Thyroid gland (tissue), 4 donors: ENCODE measurements at places on chromosomes 4 and X. TPM values are rescaled to one million over a fixed set of nuclear protein-coding genes. Genes with fewer than 3 reads are reported as not detected.

Gene FGG
- not detected for total RNA-seq

Gene TSC22D3
- total RNA-seq, result 359 TPM

Gene FDCSP
- not detected for total RNA-seq

Gene SSX3
- not detected for total RNA-seq

Gene GRPR
- not detected for total RNA-seq

Gene ADH5
- total RNA-seq, result 116 TPM

Gene PHKA1
- total RNA-seq, result 16.0 TPM

Gene TCEAL9
- total RNA-seq, result 124 TPM

Gene REELD1
- total RNA-seq, result 0.11 TPM

Gene GSPT2
- 7.4 TPM for total RNA-seq

Gene BGN
- total RNA-seq, result 51.0 TPM

- DNase-seq, result no peak
Measured at GRCh38 chr4:31146366-31146765, 426.2 kb downstream of the PCDH7 start.

- DNase-seq, result no peak
Measured at GRCh38 chr4:176569301-176569700, 223.4 kb downstream of the VEGFC start.

- DNase-seq, result no peak
Measured at GRCh38 chr4:123966990-123967769, 570.6 kb downstream of the SPRY1 start.

DNA sequence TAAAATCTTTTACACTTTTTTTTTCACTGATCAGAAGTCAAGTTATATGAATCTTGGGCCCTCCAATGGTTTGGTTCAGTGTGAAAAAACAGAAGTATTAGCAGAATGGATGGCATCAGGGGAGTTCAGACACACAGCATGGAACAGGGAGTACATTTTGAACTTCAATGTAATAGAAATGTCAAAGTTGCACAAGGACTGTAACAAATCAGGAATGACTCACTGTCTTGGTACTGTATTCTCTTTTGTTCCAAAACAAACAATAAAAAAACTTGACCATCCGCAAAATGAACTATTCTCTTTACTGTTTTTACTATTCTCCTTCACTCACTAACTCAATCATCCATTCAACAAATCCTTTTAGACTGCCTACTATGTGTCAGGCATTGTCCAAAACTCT lies 401.0 kb downstream of the FSTL5 start:
- no peak for DNase-seq

- no peak for DNase-seq
Measured at GRCh38 chr4:113784497-113785250, 23.1 kb upstream of the CAMK2D start.

DNA sequence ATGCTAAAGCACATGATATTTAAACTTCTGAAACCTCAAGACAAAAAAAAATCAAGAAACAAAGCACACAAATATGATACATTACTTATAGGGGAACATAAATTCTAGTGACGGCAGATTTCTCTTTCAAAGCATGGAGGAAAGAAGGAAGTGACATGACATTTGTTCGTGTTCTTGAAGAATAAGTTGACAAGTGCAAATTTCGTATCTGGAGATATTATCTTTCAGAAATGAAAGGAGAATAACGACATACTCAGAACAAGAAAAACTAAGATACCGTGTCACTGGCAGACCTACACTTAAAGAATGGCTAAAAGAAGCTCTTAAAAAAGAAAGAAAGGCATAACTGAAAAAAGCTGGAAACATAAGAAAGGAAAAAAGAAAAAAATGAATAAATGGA lies 16.6 kb downstream of the CENPVL2 start:
- no peak for DNase-seq

DNA sequence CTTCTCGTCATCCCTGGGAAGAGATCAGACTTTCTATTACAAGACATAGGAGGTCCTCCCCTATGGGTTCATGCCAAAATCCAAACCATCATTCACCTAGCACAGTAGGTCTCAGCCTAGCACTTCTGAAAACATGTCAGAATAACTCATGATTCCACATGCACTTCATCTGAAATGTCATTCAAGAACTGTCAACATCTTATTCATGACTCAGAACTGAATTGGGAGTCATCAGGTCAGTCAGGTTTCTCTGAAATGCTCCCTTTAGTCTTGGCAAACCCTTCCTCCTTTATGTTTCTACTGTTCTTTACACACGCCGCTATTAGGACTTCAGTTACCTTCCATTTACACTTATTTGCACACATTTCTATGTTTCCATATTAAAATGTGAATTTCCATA lies 67.2 kb downstream of the ANTXR2 start:
- DNase-seq, result no peak

DNA sequence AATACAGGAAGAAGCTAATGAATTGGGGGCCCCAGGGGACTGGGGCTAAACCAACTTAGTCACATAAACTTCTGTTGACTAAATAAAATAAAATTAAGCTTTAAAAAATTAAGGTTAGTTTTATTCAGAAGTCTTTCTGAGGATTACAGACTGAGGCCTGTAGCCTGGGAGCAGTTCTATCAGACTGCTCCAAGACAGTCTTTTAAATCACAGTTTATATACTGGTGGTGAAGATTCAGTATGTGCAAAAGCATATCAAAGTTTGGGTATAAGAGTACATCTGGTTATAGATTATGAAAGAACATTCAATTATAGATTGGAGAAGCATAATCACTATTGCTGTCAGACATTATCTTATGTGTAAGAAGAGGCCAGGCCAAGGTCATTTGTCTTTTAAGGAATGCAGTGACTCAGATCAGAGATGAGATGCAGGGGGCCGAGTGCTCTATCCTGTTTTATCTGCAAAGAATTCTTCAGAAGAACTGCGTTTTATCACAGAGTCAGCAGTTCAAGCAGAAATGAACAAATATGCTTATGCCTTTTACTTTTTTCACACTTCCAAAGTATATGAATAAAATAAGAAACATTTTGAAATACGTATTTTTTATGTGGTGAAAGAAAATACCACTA lies 109.4 kb downstream of the PDHA2 start:
- DNase-seq, result no peak

DNA sequence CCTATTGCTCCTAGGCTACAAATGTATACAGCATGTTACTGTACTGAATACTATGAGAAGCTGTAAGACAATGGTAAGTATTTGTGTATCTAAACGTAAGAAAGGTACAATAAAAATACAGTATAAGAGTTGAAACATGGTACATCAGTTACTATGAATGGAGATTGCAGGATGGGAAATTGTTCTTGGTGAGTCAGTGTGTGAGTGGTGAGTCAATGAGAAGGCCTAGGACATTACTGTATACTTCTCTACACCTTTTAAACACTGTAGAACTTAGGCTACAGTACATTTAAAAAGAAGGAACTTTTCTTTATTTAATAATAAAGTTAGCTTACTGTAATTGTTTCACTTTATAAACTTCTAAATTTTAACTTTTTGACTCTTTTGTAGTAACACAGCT lies 2603.2 kb downstream of the PCDH7 start:
- no peak for DNase-seq

GRCh38 chr4:176856421-176856820 lies 63.7 kb upstream of the VEGFC start:
- DNase-seq, result no peak

GRCh38 chrX:63506320-63506719 lies 155.2 kb upstream of the SPIN4 start:
- DNase-seq, result no peak

GRCh38 chr4:102429553-102429952 lies 71.6 kb upstream of the NFKB1 start:
- no peak for DNase-seq

DNA sequence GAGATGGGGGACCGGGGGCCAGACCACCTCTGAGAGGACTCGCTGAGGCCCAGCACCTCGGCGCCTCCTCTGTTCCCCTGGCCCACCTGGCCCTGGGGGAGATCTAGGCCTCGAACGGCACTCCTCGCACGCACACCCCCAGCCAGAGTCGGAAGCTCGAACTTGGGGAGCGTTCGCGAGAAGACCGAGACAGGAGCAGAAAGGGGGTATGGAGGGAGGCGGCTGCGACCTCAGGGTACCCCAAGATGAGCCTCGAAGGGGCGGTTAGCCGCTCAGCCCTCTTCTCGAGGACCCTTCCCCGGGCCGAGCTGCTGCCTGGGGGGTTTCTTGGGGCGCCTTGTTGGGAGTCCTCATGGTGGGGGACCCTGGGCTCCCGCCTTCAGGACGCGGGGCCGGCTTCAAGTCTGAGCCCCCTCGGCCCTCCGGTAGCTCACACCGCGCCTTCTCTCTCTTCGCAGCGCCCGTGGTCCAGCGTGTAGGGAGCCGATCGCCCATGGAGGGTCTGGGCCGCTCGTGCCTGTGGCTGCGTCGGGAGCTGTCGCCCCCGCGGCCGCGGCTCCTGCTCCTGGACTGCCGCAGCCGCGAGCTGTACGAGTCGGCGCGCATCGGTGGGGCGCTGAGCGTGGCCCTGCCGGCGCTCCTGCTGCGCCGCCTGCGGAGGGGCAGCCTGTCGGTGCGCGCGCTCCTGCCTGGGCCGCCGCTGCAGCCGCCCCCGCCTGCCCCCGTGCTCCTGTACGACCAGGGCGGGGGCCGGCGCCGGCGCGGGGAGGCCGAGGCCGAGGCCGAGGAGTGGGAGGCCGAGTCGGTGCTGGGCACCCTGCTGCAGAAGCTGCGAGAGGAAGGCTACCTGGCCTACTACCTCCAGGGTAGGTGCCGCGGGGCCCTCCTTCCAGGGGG lies 706 bp downstream of the DUSP9 start:
- DNase-seq, result no peak

GRCh38 chr4:5759236-5760075 lies 48.5 kb downstream of the EVC start:
- no peak for DNase-seq

DNA sequence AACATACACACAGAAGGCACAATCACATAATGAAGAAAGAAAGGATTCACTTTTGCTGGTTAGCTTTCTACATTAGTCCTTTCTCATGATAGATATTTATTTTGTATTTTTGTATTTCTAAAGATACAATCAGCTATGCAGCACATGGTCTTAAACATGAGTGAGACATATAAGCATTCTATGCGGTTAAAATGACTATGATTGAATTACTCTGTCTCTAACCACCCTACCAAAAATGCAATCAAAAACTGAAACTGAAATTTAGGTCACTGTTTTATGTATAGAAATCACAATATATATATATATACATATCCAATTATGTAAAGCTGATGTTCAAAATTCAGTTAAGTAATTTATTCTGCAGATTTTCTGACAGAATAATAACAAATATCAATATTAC lies 21.9 kb downstream of the CXXC4 start:
- no peak for DNase-seq

- DNase-seq, result no peak
Measured at GRCh38 chr4:159428975-159429692, 326.3 kb downstream of the RAPGEF2 start.

GRCh38 chrX:85914431-85914830 lies 132.9 kb downstream of the CHM start:
- DNase-seq, result no peak

DNA sequence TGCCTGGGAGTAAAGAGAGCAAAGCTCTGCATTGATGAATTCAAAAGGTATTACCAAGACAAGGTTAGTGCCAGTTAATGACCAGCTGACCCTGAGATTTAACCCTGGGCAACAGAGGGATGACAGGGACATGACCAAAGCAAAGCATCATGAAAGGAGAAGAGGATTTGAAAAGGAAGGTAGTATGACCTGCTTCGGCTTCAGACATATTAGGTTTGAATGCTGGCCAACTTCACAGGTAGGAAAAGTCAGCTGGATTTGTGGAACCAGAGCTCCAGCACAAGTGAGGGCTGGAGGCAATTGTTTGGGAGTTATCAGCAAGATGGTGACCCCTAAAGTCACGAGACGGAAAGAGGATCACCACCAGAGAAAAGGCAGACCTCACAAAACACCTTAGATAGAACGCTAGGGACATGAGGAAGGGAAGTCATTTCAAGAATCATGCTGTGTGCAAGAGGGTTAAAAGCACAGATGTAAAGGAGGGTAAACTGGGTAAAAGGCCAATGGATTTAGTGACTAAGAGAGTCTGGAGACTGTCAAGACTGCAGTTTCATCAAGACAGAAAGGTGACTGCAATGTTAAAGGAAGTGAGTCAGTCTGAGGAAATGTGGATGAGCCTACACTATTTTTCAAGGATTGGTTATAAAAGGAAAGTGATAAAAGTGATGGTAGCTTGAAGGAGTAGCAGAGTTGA lies 45.6 kb downstream of the SH3RF1 start:
- no peak for DNase-seq

DNA sequence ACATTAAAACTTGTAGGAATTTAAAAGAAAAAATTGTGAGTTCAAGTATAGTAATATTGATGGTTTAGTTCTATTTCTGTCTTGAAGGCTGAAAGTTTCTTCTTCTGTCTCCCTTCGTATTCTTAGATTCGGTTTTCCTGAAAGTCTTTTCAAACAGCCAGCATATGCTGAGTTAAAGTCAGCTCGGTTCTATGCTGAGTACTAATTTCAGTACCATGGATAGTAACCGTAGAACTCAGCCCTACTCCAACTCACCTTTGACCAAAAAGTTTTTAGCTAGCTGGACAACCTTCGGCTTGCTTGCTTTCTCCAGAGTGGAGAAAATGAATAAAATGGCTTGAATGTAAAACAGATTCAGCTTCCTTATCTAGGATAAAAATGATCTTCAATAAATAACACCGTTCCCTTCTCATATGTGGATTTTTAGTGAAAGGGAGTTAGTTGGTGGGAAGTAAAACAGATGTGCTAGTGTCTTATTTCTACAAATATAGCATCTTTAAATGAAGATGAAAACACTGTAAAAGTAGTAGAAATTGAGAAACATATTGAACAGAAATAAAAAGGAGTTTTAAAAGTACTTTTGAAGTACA lies 5.2 kb downstream of the POU4F2 start:
- no peak for DNase-seq

DNA sequence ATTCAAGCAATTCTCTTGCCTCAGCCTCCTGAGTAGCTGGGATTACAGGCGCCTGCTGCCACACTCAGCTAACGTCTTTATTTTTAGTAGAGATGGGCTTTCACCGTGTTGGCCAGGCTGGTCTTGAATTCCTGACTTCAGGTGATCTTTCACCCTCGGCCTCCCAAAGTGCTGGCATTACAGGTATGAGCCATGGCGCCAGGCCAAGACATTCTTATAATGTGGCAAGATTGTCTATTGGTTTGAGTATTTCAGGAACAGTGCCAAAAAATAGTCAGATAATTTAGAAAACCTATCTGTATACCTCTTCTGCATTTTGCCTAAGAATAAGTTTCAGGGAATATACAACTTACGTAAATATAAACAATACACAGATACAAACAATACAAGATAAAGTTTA lies 136.8 kb downstream of the TMA16 start:
- DNase-seq, result no peak

DNA sequence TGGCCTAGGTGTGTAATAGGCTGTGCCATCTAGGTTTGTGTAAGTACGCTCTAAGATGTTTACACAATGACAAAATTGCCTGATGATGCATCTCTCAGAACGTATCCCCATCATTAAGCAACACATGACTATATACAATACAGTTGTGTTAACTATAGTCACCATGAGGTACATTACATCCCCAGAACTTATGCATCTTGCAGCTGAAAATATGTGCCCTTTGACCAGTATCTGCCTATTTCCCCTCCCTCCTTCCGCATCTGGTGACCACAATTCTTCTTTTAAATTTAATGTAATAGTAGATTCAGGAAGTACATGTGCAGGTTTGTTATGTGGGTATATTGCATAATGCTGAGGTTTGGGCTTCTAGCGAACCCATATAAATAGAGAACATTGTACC lies 239.8 kb upstream of the IL1RAPL1 start:
- no peak for DNase-seq

- no peak for DNase-seq
Measured at GRCh38 chrX:42151808-42152207, 228.5 kb upstream of the CASK start.
